ENCODE measurements at places on chromosomes 7 and 10. TPM values are rescaled to one million over a fixed set of nuclear protein-coding genes. Genes with fewer than 3 reads are reported as not detected.

The NRG3 gene
- 14.2 TPM for polyA plus RNA-seq

DNA sequence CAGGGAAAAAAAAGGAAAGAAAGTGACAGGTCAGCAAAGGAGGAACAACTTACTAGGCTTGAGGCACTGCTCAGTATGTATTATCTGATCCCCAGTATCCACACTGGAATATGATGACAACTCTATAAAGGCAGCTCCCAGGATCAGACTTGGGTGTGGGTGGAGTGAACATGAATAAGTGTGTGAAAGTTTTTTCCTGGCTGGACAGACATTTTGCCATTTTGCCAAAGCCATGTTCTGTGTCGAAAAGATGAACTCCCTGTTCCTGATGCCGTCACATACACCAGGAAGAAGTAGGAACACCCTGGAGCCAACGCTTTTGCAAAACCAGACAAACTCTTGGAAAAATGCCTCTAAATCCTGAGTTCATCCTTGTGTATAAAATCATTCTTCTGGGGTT, 143.2 kb upstream of the MEOX2 start:
- no peak for DNase-seq

- no peak for DNase-seq
Observed at GRCh38 chr7:28187012-28187411, 6.4 kb upstream of the JAZF1 start.

- DNase-seq, result no peak
Observed at GRCh38 chr10:49534670-49535381, 4.1 kb downstream of the ERCC6 start.

- no peak for DNase-seq
Observed at GRCh38 chr7:36636126-36636525, 88.2 kb downstream of the AOAH start.

DNA sequence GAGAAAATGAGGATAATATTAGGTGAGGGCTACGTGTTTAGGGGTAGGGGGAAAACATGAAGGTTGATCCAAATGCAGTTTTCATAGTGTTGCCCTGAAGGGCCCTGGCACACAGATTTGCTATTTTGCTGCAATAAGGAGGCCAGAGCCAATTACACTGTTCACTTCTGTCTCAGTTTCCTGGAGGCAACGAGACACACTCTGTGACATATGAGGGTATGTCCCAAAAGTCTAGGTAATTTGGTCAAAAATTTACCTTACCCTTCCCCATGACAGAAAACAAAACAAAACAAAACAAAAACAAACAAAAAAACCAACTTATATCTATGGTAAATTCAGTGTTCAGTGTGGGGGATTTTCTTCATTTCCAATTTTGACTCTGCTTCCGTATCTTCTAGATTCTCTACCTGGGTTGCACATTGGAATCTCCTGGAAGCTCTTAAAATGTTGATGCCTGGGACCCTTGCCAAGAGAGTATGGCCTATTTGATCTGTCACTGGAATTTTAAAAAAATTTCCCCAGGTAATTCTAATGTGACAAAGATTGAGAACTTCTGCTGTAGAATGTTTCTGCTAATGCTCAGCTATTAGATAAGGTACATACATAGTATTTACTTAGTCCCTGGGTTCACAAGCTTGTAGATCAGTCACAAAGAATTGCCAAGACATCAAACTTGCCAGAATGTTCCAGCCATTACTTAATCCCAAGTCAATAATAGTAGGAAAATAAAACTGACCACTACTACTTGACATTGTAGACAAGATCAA, 139.5 kb downstream of the SEMA3E start:
- DNase-seq, result no peak

Data from left renal pelvis (tissue), 4 donors.